Stimulated activated CD4-positive, alpha-beta T cell treated with anti-CD3 and anti-CD28 coated beads, TNF-alpha, amount 100 ng/mL, for 24 hours (primary cell): ENCODE measurements at places on chromosomes 3 and 15.

- no peak for DNase-seq
These were observed 3.5 kb downstream of the PLXND1 start for GRCh38 chr3:129602730-129603560.

DNA sequence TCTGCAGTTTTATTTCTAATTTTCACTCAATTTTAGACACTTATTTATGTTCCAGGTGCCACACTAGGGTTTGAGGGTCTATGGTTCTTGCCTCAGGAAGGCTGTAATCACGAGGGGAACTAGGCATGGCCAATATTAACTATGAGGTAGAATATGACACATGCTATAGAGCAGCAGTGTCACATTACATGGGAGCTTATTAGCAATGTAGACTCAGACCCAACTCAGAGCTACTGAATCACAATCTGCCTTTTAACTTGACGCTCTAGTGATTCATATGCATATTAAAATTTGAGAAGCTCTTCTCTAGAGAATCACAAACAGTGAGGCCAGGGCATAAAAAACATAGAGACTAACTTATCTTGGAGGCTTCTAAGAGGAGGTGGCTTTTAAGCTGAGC, 32.8 kb upstream of the MRPL3 start:
- no peak for DNase-seq

DNA sequence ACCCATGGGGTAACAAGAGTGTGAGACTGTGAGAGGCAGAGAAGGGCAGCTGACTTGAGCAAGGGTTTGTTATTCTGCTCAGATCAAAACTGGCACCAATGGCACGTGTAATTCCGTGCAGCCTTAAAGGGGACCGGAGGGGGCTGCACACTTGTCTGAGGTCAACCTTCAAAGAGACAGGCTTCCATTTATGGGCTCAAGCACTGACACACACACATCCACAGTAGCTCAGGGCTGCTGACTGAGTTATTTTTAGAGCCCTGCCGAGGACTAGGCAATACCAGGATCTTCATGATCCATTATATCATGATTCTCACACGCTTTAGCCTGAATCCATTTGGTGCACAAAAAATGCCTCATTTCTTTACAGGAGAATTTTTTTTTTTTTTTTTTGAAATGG, 20.6 kb upstream of the SPTBN5 start:
- DNase-seq = no peak

DNA sequence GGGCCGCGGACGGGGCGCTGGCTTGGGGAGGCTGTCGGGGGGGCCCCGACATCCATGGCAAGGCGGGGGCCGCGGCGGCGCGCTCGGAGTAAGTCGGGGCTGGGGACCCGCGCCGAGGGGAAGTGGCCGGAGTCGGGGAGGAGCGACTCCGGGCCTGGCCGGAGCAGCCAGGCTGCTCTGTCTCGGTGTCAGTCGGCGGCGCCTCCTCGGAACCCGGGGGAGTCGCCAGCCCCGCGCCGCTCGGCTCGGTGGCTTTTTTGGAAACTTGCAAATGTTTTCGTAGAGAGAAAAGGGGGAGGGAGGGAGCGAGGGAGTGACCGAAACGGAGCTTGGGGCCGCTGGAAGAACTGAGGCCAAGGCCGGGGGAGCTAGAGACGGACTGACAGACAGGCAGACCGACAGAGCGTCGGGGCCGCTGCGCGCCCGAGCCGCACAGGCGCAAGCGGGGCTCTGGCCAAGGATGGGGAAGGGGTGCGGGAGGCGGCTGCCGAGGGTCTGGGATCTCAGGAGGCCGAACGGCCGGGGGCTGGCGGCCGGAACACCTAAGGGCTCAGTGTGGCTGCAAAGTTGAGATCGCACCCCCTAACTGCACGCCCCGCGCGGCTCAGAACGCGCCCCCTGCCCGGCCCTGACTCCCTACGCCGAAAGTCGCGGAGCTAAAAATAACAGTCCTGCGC, 5.0 kb downstream of the PTH1R start:
- DNase-seq = no peak

DNA sequence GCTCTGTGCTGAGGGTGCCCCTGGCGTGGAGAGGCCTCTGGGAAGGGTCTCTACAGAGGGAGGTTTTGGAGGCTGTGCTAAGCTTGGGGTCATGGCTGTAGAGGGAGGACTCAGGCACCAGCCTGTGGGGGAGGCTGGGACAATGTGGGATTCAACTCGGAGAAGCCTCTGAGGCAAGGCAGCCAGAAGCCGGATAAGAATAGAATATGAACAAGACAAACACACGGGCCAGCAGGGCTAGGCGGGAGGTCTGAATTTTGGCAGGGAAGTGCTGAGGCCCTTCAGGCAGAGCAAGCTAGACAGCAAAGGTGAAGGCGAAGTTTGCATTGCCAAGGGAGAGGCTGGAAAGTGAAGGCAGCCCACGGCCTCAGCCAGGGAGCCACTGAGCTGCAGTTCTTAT, 612.1 kb upstream of the NR2F2 start:
- no peak for DNase-seq

DNA sequence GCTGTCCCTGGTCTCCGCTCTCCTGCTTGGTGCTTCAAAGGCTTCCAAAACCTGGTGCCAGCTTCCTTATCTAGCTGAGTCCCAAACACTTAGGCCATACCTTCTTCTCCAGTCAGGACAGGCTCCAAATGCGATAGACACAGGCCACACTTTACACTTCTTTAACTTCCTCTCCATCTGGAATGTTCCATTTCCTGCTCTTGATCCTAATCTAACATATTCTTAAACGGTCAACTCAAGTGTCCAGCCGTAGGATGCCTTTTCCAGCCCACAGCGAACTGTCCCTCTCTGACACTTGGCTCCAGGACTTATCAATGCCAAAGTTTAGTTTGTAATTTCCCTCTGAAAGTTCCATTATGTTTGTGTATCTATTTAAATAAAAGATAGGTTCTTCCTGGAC, 19.2 kb upstream of the PLA2G4F start:
- DNase-seq = no peak

DNA sequence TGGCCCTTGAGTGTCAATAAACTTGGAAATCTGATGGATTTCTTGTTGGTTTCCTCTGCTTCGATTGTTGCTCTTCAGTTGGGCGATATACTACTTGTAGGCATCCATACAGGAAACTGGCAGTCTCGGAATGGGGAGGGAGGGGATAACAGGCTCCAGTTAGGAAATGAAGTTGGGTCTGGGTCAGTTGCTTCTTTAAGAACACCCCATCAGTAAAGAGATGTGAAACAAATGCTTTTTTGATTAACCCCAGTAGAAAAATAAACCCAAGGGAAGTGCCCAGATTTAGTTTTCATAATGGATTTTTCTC, 681 bp downstream of the CHMP2B start:
- DNase-seq = no peak

DNA sequence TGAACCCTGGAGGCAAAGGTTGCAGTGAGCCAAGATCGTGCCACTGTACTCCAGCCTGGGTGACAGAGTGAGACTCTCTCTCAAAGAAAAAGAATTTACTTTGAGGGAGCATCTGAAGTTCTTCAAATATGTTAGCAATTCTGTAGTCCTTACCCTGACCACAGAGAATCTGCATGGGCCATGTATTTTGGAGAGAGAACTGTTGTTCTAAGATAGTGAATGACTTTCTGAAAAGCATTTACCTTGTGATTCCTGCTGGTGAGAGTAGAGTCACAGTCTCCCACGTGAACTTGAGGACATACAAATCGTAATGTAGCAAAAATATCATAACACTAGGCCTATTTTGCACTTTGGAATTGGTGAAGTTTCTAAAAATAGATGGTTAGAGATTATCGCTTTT, 3.9 kb downstream of the BRK1 start:
- DNase-seq = no peak

DNA sequence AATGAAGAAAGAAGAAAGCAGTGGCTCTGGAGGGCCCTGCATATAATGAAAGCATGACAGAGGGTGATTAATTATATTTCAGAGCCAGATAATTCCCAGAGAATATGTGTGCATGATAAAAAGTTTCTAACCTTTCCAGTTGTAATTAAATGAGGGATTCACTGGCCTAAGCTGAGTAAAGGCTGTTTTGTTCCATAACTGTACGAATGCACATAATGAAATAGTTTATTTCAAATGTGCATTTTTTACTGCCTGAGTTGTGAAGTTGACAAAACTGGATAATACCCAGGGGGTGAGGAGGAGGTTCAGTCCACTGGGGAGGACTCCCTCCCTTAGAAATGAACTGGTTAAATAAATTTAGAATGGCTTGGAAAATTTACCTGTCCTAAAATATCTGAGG, 616.4 kb downstream of the TAFA4 start:
- DNase-seq = no peak

GRCh38 chr3:51382947-51383578, 2.0 kb upstream of the MANF start:
- DNase-seq = no peak

DNA sequence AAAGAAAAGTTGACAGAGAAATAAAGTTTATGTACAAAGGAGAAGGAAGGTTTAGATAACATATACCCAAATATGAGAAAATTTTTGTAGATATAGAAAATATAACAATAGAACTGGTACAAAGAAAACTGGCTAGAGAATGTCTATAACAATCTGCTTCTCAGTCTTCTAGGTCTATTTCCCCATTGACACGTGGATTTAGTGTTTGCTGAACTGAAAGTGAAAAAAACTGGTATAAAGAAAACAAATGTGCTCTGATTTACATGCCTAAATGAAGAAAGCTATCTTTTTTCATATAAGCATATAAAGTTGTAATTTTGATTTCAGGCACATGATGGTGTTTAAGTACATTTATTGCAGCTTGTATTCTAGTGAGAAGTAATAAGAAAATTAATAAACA, 9.8 kb downstream of the KCNMB2 start:
- DNase-seq = no peak

DNA sequence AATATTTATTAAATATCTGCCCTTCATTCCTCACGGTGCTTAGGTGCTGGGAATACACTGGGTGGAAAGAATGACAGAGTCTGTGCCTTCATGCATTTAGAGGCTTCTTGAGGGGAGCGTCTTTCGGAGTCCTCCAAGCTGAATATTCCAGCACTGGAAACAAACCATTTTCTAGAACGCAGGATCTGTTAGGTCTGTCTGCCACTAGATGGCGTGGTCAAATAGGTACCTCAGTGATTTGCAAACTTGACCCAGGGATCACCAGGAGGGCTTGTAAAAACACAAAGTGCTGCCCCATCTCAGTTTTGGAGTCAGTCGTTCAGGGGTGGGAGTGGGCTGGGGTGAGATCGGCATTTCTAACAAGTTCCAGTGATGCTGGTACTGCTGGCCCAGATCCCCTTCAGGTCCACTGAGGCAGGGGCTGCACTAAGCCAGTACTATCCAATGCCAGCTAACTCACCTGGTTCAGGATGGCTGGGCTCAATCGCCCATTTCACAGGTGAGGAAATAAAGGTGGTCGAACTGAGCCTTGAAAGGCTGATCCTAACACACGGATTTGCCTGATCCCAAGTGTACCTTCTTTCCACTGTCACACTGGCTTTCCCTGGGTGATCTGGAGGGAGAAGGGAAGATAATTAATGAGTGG, 14.8 kb downstream of the ARNT2 start:
- DNase-seq = no peak

DNA sequence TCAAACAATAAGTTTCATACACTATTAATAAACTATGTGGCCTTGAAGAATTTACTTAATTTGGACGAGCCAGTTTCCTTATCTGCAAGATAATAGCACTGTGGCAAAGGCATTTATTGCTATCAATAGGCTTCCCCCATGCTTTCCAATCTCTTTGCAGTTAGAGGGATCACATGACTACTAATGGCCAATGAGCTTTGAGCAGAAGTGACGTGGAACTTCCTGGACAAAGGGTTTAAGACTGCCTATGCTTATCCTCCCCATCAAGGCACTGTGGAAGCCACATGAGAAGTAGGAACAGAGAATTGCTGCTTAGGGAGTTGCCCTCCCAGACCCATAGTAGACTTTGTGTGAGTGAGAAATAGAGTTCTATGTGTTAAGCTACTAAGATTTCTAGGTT, 16.7 kb upstream of the ZMAT3 start:
- DNase-seq = no peak

DNA sequence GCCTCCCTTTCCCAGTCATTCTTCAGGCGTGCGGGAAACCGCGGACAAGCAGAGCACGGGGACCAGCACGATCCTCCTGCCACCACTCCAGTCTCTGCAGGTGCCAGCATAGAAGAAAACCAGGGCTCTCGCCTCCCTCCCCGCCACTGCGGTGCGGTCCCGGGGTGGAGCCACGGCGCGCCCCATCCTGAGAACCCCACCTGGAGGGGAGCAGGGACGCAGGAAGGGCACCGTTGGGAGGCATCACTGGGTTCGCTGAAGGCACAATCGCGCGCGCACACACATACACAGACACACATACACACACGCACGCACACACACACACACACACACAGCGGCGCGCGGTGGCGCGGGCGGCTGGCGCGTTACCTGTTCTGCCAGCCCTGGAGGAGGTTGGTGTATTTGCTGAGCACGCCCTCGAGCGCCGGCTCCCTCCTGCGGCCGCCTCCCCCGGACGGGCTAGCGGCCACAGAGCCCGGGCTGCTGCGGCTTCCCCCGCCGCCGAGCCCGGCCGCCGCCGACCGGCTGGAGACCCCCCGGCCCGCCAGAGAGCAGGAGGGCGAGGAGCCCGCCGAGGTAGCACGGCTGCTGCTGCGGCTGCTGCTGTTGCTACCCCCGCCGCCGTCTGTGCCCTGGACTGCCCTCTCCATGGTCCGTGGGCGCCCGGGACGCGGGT, 394 bp downstream of the OSBPL10 start:
- no peak for DNase-seq

- no peak for DNase-seq
These were observed 361.0 kb upstream of the NECTIN3 start for GRCh38 chr3:110710603-110711002.

DNA sequence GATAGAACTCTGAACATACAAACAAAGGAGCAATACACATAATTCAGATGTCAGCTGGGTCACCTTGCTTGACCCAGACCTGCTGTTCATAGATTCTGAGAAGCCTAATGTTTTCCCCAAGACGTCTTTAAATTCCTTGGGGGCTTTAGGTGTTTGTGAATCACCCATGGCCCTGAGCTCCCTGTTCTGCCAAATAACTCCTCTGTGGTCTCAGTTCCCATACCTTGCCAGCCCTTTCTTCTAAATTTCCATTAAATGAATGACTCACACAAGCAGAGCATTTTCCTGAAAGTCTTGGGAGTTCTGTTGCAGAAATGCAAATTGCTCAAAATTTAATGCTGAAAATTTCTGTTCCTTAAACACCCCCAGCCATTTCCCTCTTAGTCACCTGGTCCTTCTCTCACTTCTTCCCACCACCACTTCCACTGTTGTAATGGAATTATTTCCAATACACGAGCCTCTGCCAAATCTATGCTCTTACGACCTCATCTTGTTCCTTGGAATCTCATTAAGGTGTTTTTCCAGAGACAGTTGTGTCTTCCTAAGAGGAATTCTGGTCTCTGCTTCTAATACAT, 33.4 kb upstream of the PSMD6 start:
- DNase-seq = no peak

- DNase-seq = no peak
These were observed 85.4 kb downstream of the ADAMTS17 start for GRCh38 chr15:100256101-100256969.

DNA sequence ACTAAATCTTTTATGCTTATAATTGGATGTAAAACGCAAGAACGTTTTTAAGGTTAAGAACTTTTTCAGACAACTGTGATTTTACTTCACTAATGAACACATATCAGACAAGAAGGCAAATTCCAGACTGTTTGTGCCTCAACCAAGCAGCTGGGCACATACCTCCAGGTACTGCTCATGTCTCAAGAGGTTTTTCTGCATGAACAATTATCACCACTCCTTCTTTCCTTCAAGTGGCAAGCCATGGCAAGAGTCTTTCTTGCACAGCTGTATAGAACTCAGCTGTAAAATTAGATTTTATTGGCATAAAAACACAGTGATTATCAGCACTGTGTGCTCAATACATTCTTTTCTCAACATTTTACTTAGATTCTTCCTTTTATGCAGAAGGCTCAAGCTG, 64.3 kb downstream of the FNDC3B start:
- DNase-seq = no peak
